ENCODE measurements at places on chromosomes 3 and 15.

GRCh38 chr3:174792864-174793263 lies 66.3 kb upstream of the NAALADL2 start:
- DNase-seq: no peak

GRCh38 chr3:171225165-171225564 lies 198.6 kb upstream of the SLC2A2 start:
- DNase-seq: no peak

GRCh38 chr15:33198541-33198940 lies 4.0 kb upstream of the FMN1 start:
- no peak for DNase-seq

GRCh38 chr3:131535131-131535530 lies 32.4 kb upstream of the MRPL3 start:
- no peak for DNase-seq

GRCh38 chr3:11551036-11551435 lies 92.7 kb downstream of the VGLL4 start:
- DNase-seq: no peak

DNA sequence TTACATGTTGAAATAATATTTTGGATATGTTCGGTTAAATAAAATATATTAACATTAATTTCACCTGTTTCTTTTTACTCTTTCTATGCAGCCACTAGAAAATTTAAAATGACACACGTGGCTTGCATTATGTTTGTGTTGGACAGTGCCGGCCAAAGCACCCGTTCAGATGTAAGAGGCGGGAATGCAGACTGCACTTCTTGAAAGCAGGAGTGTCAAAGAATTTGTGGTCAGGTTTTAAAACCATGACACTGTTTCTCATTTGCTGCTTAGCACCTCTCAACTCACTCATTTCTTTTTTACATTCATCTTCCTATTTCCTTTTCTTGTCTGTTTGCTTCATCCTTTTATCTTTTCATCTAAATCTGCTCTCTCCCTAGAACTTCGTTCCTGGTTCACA lies 35.3 kb upstream of the MINAR1 start:
- DNase-seq: no peak

GRCh38 chr3:21290557-21290956 lies 460.5 kb downstream of the ZNF385D start:
- no peak for DNase-seq

DNA sequence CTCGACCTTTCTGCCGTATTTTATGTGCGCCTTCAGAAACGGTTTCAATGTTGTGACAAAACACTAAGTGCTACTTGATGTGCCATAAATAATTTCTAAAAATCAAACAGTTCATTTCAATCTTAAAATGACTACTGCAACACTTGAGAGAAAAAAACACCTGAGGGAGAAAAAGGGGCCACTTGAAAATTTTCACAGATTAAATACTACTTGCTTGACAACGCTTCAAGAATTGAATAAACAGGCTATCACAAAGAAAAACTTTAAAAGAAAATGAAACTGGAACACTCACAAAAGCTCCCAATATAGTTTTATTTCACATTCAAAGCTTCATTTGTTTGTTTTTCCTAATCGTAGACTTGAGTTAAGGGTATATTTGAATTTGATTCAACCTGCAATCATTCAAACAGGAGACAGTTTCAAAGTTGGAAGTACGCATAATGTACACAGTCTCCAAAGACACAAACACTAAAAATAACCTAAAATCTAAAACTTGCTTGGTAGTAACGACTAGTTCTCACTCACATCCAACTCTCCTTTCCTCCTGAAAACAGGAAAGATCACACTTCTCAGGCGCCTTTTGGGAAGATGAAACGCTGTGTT lies 380.7 kb downstream of the ERC2 start:
- DNase-seq: no peak

- DNase-seq: no peak
These were observed 1.9 kb downstream of the SPTBN5 start for GRCh38 chr15:41891946-41892345.

GRCh38 chr3:94647131-94647530 lies 584.3 kb downstream of the NSUN3 start:
- no peak for DNase-seq

DNA sequence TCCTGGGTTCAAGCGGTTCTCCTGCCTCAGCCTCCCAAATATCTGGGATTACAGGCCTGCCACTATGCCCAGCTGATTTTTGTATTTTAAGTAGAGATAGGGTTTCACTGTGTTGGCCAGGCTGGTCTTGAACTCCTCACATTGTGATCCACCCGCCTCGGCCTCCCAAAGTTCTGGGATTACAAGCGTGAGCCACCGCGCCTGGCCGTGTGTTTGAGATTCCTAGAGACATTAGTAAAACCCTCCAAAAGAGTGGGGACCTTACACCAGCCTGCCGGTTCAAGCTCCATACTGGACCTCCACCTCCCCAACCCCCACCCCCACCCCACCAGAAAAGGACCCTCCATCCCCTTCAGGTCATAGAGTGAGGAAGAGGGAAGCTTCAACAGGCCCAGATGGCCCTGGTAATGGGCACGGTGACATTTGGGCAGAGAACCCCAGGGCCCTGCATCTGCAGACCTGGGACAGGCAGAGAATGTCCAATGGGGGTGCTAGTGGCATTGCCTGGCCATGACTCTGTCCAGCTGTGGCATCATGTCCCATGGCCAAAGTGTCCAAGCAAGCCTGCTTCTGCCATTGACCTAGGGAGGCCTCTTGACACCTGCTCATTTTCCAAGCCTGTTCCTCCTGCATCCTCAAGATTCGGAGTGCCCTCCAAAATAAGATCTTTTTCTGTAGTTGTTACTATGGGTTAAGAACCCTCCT lies 108.9 kb upstream of the KLF13 start:
- no peak for DNase-seq

GRCh38 chr15:88376574-88377174 lies 90.5 kb downstream of the MRPL46 start:
- DNase-seq: no peak

- DNase-seq: no peak
These were observed 286.5 kb downstream of the SQOR start for GRCh38 chr15:45921376-45921775.

GRCh38 chr3:156311431-156311830 lies 191.1 kb downstream of the KCNAB1 start:
- DNase-seq: no peak
